ENCODE measurements at places on chromosomes 6 and 20.

DNA sequence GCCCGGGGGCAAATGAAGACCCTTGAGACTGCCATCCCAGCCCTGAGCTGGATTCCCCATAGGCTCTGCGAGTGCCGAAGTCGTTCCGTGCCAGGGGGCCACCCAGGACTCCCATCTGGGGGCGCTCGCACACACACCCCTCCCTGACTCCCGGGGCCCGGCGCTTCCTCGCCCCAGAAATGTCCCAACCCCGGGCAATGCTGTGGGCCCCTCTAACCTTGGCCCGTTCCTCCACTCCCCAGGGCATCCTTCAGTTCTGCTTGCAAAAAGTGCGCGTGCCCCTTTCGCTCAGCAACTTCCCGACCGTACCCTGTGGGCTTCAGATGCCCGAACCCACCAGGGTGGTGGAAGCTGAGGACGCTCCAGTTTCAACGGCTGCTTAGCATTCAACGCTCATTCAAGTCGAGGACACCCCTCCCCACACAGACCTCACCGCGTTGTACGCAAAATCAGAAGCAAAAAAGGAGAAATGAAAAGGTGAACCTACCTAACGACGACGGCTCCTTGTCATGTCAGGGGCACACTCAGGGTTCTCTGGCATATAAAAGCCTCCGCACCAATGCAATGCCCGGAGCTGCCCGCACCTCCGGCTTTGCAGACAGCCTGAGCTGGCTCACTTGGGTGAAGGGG, 25.3 kb downstream of the RIPOR2 start:
- no peak for DNase-seq

- no peak for DNase-seq
Observed at GRCh38 chr6:150464966-150465365, 96.2 kb downstream of the IYD start.

DNA sequence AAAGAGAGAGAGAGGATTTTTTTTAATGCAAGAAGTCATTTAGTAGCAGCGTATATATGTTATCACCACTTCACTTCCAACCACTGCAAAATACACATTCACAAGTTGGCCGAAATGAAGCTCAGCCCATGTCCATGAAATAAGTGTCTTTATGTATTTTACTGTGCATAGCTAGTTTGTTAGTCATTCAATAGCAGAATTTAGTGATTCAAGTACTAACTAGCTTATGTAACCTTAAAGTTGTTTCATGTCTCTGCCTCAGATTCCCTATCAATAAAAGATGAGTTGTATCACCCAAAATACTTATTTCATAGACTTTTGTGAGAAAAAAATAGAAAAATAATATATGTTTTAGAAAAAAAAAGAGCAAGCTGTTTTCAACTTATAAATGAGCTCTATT, 153.7 kb upstream of the PRDM1 start:
- no peak for DNase-seq

DNA sequence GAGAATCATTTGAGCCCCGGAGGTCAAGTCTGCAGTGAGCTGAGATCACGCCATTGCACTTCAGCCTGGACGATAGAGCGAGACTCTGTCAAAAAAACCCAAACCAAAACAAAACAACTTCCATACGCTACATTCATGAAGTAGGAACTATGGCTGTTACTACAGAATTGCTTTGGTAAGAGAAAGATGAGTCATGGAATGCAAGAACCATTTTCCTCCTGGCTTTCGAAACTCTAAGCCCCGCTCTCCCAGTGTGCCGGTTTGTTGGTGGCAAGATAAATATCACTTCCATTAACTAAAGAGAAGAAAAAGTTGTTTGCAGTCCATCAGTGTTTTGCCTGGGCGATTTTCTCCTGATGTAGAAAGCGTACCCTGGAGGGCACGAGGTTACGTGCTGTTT, 61.3 kb downstream of the ZDHHC14 start:
- DNase-seq = no peak

DNA sequence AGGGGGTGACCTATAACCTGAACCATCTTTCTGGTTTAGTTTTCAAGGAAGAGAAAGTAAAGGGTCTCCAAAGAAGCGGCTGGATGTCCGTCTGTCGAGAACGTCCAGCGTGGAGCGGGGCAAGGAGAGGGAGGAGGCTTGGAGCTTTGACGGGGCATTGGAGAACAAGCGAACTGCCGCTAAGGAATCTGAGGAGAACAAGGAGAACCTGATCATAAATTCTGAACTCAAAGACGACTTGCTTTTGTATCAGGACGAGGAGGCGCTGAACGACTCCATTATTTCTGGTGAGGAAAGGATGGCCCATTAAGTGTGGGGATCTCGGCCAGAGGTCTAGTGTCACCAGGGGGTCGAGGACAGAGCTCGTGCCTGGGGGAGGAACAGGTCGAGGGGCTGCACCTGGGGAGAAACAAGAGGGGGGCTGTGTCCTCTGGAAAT, 159.2 kb downstream of the SYCP2 start:
- DNase-seq = no peak

DNA sequence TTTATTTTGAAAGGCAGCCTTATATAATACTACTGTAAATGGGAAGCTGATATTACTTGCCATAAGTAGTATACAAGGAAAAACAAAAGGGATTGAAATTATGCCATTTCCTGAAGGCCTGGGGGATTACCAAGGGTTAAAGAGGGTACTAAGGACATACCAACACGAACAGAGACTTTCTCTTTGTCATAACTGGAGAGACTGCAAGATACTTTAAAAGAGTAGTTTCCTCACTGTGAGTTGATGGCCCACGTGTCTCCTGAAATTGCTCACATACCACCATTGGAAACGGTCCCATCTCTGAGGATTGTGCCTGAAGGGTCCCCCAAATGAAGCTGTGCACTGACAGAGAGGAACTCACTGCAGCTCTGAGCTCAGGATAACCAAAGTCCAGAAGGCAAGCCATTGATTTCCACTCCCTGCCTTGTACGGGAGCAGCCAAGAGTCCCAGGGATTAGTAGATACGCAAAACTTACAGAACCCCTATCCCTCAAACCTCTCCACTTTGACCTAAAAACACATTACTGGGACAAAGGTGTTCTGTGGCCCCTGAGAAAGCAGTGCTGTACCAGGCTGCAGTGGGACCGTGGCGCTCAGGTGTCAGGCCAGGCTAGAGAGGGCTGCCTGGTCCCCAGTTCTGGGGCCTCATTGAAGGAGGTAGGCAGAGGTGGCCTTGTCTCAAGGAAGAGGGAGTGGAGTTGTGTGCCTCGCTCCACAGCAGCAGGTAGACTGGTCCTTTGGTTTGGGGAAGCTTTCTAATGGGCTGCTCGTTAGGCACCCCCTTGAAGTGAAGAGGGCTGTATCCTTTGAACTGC, 15.2 kb downstream of the PSMG4 start:
- DNase-seq = no peak

DNA sequence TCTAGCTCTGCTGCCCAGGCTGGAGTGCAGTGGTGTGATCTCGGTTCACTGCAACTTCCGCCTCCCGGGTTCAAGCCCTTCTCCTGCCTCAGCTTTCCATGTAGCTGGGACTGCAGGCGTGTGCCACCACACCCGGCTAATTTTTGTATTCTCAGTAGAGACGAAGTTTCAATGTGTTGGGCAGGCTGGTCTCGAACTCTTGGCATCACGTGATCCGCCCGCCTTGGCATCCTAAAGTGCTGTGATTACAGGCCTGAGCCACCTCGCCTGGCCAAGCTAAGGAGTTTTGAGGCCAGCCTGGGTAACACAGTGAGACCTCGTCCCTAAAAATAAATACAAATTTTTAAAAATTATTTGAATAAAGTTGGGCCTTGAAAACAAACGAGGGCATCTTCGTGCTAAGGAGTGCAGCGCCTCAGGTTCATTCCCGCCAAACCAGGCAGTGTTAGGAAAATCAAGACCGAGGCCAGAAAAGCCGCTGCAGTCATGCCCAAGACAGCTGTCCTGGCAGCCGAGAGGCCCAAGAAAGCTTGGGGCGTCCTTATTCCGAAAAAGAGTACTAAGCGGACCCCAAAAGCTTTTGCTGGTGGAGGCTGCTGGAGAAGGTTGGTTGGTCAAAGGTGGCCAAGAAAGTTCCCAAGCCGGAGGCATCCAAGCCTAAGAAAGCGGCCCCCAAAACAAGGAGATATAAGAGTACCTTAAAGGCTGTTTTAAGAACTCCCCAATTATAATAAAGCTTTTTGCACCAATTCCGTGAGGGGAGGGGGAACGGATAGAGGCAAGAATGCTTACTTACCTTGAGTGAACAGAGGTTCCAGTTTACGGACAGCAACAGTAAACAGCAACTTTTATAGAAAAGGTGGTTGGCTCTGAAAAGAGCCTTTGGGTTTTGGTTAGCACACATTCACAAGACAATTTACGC, 109.0 kb downstream of the HFE start:
- DNase-seq = no peak

DNA sequence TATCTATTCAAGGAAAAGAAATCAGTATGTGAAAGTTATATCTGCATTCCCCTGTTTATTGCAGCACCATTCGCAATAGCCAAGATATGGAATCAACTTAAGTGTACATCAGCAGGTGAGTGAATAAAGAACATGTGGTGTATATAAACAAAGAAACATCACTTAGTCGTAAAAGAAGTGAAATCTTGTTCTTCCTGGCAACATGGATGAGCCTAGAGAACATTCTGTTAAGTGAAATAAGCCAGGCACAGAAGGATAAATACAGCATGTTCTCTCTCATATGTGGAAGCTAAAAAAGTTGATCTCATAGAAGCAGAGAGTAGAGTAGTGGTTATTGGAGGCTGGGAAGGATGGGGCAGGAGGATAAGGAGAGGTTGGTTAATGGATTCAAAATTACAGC, 287.9 kb upstream of the FERMT1 start:
- no peak for DNase-seq

DNA sequence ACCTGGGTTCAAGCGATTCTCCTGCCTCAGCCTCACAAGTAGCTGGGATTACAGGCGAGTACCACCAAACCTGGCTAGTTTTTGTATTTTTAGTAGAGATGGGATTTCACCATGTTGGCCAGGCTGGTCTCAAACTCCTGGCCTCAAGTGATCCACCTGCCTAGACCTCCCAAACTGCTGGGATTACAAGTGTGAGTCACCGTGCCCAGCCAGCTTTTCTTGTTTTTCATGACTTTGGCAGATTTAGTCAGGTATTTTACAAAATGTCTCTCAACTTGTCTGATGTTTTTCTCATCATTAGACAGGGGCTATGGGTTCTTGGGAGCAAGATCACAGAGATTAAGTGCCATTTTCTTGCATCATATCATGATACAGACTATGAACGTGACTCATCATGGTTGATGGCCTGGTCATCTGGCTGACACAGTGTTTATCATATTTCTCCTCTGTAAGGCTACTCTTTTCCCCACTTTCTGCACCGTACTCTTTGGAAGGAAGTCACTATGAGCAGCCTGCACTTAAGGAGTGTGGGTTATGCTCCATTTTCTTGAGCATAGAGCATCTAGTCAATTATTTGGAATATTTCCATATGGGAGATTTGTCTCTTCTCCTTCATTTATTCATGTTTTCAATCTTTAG, 67.8 kb downstream of the RNF182 start:
- no peak for DNase-seq

DNA sequence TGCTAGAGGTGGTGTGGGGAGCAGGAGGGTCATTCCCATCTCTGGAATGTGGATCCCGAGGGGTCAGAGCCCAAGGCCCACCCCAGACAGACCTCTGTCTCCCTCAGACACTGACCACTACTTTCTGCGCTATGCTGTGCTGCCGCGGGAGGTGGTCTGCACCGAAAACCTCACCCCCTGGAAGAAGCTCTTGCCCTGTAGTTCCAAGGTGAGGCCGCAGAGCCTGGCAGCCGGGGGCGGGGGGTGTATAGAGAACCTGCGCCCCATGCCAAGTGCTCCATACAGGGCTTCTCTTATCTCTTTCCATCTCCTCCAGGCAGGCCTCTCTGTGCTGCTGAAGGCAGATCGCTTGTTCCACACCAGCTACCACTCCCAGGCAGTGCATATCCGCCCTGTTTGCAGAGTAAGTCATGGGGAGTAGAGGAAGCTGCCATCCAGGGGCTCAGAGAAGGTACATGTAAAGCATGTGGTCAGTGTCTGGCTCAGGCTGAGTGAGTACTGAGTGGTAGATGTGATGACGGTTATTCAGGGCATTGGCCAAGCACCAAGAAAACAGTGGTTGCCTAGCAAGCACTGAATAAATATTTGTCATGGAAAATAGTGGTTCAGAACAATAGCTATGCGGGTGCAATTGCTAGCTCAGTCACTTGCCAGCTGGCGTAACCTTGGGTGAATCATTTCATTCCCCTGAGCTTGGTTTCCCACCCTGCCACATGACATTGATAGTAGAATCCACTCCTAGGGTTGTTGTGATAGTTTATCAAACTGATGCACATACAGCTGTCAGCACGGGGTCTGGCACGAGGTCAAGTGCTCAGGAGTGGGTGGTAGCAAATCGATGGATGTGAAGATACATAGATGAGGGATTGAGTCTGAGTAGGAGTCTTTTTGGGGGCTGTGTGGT, 3.5 kb downstream of the PIGT start:
- peak; percentile 97 for DNase-seq

DNA sequence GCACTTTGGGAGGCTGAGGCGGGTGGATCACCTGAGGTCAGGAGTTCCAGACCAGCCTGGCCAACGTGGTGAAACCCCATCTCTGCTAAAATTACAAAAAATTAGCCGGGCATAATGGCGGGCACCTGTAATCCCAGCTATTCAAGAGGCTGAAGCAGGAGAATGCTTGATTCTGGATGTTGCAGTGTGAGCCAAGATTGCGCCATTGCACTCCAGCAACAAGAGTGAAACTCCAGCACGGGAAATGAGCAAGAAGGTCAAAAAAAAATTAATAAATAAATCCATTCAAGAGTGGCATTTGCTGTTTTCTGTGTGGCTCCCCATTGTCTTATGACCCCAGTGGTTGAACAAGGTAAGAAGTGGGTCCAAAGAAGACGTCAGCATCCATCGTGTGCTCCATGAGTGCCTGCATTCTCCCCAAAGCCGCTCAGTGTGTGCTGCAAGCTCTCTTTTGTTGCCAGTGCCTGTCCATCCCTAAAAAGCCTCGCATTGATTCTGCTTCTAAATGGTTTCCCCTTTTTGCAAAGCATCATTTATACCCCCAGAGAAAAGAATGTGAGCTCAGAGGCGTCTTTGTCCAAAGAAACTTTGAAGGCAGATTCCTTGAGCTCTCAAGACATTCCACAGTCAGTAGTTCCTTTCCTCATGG, 38.8 kb upstream of the MAP3K4 start:
- no peak for DNase-seq

- DNase-seq = no peak
Observed at GRCh38 chr20:50054626-50055511, 58.1 kb downstream of the UBE2V1 start.

DNA sequence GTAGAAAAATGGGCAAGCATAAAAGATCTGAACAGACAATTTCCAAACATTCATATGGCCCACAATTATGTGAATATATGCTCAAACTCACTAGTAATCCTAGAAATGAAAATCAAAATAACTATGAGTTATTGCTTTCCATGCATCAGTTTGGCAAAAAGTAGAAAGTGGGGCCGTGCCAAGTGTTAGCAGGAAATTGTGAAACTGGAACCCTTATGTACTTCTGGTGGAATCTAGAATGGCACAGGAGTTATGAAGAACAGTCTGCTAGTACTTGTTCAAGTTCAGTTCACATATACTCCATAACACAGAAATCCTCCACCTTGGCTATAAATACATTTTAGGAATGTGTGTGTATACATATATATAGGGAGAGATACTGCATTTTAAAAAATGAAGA, 89.8 kb downstream of the EYA2 start:
- DNase-seq = no peak

GRCh38 chr6:2766767-2767656, 1.8 kb downstream of the WRNIP1 start:
- DNase-seq = no peak

GRCh38 chr20:47031004-47031403, 136.4 kb downstream of the EYA2 start:
- DNase-seq = no peak

Data from COR-L47 (cell line).